ENCODE measurements at places on chromosomes 3 and 15. TPM values are rescaled to one million over a fixed set of nuclear protein-coding genes. Genes with fewer than 3 reads are reported as not detected.

SEMA3G gene
- total RNA-seq: 7.6 TPM

INSYN1 gene
- total RNA-seq: 7.3 TPM

NPAP1 gene
- 0.58 TPM for total RNA-seq

- DNase-seq: no peak
Measured at GRCh38 chr3:53489787-53490458, 4.5 kb upstream of the CACNA1D start.

- DNase-seq: no peak
Measured at GRCh38 chr15:70882361-70882760, 9.9 kb downstream of the THAP10 start.

- DNase-seq: no peak
Measured at GRCh38 chr3:186540835-186541226, 3.3 kb downstream of the CRYGS start.

GRCh38 chr15:74217907-74218885 is 15.6 kb upstream of the STRA6 start:
- DNase-seq: no peak

DNA sequence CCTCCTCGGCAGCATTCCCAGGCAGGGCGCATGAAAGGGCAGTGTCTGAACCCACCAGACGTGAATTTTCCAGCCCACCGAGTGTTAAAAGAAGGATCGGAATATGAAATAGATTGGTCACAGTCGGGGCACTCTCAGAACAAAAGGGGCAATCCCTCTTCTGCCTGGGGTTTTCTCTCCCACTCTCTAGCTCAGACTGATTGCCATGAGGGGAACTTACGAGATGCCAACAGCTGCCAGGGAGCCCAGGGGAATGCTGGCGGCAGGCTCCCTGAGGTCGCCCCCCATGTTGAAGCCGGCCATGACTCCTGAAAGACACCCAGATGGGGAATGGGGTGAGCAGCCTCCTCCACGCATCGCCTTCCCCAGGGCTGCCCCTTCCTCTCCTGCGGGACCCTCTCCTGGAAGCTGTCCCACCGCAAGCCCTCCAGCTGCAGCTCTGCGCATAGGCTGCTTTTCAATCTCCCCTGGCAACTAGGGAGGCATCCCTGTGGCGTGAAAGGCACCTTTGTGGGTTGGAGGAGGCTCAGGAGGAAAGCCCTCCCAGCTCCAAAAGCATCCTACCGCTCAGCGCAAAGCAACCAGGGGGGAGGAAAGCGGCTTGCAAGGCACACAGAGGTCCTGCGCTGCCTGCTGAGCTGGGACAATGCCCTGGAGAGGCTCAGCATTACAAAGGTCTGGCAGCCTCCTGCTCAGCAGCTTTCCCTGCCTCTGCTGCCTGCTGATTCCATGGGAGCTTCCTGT is 64.8 kb upstream of the HEG1 start:
- DNase-seq: no peak

GRCh38 chr3:46998852-46999515 is 19.5 kb downstream of the NBEAL2 start:
- no peak for DNase-seq

- no peak for DNase-seq
Measured at GRCh38 chr3:33699275-33699674, 18.8 kb downstream of the CLASP2 start.

GRCh38 chr3:138833899-138834595 is 681 bp downstream of the PIK3CB start:
- DNase-seq: no peak

GRCh38 chr3:135944831-135945230 is 20.7 kb upstream of the PPP2R3A start:
- DNase-seq: no peak

DNA sequence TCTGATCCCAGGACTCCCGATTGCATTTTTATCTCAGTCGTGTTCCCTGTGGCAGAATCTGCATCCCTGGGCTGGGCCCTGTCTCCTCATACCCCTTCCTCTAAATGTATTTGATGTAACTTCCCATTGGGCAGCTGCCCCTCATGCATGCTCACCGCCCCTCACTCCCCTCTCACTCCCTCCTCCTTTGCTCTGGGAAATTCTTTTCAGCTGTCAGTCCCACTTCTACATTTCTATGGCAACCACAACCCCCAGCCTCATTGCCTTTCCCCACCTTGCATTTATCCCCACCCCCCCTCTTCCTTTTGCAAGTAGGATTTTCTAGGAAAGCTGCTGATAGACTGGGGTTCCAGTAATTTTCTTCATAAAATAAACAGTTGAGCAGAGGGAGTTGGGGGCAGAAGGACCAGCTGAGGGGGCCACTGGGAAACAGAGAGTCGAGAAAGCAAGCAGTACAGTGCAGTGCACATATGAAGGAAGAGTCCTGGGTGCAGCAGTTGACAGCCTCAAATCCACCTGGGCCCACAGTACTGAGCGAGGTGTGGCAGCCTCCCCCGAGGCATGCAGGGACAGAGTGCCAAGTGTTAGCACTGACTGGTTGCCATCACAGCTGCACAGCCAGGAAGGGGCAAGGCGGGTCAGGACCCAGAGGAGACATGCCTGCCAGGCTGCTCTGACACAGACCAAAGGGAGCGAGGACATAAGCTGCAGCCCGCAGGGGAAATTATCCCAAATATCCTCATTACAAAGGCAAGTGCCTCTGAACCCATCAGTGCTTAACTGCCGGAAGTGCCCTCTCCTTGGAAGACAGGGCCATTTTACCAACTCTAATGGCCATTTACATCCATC is 476.3 kb downstream of the EPHB1 start:
- no peak for DNase-seq

DNA sequence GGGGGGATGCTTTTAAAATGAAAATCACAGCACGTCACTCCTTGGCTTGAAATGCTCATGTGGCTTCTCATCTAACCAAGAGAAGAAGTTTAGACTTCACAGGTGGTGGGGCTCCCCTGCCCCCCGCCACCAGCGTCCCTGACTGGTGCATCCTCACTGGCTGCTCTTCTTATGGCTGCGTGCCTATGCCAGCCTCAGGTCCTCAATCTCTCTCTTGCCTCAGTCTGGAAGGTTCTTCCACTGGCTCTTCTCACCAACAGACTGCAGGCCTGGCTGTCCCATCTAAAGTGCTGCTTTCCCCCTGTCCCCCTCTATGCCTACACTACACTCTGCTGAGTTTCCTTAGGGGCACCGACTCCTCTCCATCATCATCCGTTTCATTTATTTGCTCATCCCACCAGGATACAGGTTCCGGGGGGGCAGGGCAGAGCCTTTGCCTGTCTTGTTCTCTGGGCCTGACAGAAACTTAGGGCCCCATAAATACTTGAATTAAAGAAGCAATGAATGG is 20.6 kb downstream of the ABTB1 start:
- DNase-seq: no peak

DNA sequence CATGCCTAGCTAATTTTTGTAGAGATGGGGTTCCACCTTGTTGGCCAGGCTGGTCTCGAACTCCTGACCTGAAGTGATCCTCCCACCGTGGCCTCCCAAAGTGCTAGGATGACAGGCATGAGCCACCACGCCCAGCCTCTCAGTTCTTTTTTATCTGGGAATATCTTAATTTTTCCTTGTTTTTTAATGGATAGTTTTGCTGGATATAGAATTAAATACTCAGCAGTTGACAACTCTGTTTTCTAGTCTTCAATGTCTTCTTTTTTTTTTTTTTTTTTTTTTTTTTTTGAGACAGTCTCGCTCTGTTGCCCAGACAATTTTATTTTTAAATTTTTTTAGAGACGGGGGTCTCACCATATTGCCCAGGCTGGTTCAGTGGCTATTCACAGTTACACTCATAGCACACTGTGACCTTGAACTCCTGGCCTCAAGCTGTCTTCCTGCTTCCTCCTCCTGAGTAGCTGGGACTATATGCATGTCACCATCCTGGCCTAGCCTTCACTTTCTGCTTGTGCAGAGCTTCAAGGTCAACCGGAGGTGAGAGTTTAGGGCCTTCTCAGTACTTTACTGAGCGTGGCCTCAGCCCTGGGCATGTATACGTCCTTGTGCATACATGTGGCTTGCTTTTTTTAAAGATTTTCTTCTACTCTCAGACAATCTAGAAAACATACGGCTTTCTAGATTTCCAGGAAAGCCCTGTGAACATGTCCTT is 120.5 kb downstream of the ZNF609 start:
- DNase-seq: no peak

Data from urinary bladder (tissue), 4 donors.